ENCODE measurements at places on chromosomes 1 and 21.

DNA sequence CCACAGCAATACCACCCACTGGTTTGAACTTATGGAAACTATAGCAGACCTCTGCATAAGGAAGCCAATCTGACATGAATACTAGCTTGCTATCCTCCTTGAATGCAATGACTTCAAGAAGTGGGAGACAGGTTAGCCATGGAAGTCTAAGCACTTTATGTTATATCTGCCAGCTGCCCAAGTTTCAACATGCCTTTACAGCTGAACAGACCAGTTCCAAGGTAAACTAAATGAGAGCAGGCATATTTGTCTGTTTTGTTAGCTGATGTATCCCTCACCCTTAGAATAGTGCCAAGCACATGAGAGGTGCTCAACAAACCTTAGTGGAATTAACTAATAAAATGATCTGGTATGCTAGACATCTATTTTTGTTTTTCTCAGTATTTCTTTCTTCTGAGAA is 65.1 kb downstream of the ALG14 start:
- no peak for DNase-seq

- no peak for DNase-seq
These were observed 10.9 kb upstream of the ADAMTS5 start for GRCh38 chr21:26977746-26978145.

DNA sequence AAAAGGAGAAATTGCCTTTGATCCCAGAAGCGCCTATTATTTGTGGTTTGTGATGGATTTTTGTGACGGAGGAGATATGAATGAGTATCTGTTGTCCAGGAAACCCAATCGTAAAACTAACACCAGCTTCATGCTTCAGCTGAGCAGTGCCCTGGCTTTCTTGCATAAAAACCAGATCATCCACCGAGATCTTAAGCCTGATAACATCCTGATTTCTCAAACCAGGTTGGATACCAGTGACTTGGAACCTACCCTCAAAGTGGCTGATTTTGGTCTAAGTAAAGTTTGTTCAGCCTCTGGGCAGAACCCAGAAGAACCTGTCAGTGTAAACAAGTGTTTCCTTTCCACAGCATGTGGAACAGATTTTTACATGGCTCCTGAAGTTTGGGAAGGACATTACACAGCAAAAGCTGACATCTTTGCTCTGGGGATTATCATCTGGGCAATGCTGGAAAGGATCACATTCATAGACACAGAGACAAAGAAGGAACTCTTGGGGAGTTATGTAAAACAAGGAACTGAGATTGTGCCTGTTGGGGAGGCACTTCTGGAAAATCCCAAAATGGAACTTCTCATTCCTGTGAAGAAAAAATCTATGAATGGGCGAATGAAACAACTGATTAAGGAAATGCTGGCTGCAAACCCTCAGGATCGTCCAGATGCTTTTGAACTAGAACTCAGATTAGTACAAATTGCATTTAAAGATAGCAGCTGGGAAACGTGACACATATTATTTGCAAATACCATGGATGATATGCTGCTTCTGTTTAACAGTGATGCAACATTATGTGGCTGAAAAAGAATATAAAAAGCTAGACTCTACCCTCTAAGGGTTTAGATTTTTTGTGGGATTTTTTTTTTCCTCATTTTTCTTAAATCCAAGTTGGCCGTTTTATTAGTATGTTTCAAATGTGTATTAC is 10.5 kb downstream of the PDIK1L start:
- DNase-seq = no peak

DNA sequence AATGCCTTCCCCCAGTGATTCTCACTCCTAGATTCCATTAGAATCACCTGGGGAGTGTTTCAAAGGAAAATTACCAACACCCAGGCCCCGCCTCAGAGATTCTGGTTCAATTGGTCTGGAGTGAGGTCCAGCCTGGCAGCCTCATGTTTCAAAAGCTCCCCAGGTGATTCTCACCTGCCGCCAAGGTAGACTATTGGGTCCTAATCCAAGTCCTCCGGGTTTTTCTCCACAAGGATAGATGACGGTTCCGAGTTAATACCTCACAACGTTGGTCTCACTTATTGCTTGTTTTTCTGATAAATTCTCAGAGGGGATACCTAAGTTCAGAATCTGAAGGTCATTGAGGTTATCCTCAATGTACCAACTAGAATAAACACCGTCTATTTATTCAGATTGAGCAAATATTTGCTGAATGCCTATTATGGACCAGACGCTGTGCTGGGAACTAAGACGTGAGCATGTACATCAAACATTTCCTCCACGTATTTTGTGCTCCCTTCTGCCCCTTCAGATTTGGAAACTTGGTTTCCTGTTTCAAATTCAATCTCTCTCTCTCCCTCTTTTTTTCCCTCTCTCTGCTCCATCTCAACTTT is 97.5 kb downstream of the SEC16B start:
- DNase-seq = no peak

- no peak for DNase-seq
These were observed 36.7 kb downstream of the FAM163A start for GRCh38 chr1:179779645-179780272.

- no peak for DNase-seq
These were observed 43.8 kb downstream of the CCN1 start for GRCh38 chr1:85624361-85624760.

GRCh38 chr1:7178336-7178735 is 393.1 kb downstream of the CAMTA1 start:
- no peak for DNase-seq

DNA sequence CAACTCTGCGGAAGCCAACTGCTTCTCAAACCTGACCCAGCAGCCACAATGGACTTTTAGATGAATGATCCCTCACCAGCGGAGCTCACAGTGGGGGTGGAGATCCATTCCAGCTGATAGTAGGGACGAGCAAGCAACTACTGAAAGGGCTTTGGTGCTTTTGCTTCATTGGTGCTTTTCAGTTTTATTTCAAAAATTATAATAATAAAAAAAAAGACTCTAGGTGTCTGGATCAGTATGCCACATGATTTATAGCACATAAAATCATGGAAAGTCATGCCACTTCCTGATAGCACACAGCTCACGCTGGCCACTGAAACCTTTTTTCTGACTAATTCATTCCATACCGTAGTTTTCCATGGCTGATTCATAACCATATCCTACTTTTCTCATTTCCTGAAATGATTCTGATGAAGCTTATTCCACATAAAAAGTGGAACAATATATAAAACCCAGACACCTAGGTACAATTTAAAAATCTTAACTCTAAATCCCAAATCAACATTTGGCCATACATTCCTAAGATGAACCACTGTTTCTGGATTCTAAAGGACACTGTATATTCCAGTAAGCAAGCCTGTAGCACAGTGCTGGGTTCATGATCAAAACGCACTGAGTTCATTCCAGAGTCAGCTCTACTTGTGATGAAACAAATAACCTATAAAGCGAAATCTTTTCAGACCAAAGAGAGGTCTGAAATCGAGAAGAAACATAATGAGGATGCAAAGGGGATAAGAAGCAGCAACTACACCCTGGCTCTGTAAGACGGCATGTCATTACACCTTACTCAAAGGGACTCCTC is 41.3 kb upstream of the KCNE1 start:
- no peak for DNase-seq

- DNase-seq = no peak
These were observed 43.5 kb downstream of the SNX7 start for GRCh38 chr1:98704971-98705370.

GRCh38 chr1:53277326-53277725 is 39.0 kb upstream of the MAGOH start:
- no peak for DNase-seq

DNA sequence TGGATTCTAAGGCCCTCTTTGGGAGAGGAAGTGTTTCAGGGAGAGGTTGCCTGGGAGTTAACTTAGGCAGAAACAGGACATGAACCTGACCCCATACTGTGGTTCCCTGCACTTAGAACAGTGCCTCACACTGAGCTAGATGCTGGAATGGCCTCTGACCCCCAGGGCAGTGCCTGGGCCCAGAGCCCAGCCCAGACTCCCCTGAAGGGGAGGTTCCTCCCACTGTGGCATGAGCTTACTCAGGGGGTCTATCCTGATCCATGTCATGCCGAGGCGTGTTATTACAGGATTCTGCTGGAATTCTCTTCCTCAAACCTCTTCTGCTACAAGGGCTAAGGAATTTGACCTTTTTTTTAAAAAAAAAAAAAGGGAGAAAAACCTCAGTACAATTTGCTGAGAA is 72.2 kb downstream of the MRPL37 start:
- DNase-seq = no peak

DNA sequence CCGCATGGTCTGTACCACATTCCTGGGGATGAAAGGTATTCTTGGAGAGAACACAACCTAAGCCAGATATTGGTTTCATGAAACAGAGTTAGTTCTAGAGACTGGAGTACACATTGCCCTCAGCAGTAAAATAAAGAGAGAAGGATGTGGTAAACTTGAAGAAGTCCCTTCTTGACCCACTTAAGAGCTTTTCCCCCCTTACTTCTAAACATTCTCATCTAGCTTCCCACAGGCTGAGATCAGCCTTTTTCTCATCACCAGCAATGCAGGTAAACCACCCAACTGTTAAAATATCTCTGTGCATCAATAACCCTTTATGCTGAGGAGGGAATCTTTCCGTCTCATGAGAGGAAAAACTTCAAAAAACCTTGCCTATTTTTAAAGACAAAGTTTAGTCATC is 62.6 kb downstream of the SUSD4 start:
- no peak for DNase-seq

GRCh38 chr21:38668541-38668940 is 137.2 kb upstream of the ETS2 start:
- no peak for DNase-seq

GRCh38 chr1:10973552-10973951 is 38.9 kb upstream of the TARDBP start:
- no peak for DNase-seq

GRCh38 chr1:34341896-34342295 is 165.2 kb downstream of the C1orf94 start:
- no peak for DNase-seq

GRCh38 chr1:151993084-151993733 is 450 bp downstream of the S100A10 start:
- no peak for DNase-seq

DNA sequence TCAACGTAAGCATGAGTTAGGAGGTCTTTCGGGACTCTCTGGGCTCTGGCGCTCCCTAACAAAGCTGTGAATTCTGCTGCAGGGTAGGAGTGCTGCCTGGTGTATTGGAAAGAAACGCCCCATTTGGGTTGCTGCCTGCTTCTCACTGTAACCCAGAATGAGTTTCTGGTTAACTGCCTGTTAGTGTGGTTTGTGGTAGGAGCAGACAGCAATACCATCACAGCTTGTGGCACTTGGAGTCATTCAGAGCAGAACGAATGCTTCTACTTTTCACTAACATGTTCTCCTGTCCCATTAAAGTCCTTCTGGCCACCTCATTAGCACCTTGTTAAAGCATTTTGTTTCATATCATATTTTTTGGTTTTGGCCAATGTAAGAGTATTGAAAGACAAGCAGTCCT is 18.1 kb downstream of the MAP3K7CL start:
- DNase-seq = no peak

- DNase-seq = no peak
These were observed 36.8 kb upstream of the PKN2 start for GRCh38 chr1:88647249-88647645.

DNA sequence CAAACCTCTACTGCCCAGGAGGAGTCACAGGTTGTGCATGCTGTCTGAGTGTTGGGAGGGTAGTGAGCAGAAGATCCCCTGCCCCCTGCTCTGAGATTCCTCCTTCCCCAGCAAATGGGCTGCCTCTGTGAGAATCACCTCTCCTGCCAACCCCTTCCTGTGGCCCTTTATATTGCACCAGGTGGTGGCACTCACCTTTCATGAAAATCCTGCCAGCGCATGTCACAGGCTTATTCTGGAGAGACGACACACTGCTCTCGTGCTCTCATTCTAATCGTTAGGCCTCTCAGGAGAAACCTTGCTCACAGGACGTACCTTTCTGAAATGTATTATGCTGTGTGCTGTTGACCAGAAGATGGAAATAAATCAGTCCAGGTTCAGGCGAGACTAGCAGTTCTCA is 113.7 kb downstream of the RGL1 start:
- DNase-seq = no peak

GRCh38 chr1:14440166-14440565 is 158.3 kb upstream of the KAZN start:
- DNase-seq = no peak

GRCh38 chr1:100734676-100735075 is 15.1 kb downstream of the VCAM1 start:
- no peak for DNase-seq

DNA sequence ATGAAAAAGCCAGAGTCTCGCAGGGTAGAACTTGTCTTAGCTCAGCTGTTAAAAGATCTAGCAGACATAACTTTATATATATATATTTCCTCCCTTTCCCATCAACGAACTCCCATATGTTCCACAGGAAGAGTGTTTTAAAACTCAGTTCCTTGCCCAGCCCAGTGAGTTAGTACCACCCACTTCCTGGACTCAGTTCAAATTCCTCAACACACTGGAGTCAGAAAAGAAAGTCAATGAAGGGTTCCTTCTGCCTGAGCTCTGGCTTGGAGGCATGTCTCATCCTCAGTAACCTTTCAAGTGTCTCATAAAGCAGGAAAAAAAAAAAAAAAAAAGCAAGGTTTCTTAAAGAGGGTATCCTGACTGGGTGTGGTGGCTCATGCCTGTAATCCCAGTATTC is 15.6 kb downstream of the TPM3 start:
- DNase-seq = no peak

- no peak for DNase-seq
These were observed 180.4 kb upstream of the PKN2 start for GRCh38 chr1:88503646-88504045.

GRCh38 chr1:85054664-85055063 is 6.4 kb upstream of the MCOLN3 start:
- no peak for DNase-seq

- DNase-seq = no peak
These were observed 21.3 kb upstream of the PRDM15 start for GRCh38 chr21:41900401-41900800.

- DNase-seq = no peak
These were observed 32.2 kb downstream of the PADI6 start for GRCh38 chr1:17404034-17404684.
